ENCODE measurements at places on chromosomes 5 and 9.

DNA sequence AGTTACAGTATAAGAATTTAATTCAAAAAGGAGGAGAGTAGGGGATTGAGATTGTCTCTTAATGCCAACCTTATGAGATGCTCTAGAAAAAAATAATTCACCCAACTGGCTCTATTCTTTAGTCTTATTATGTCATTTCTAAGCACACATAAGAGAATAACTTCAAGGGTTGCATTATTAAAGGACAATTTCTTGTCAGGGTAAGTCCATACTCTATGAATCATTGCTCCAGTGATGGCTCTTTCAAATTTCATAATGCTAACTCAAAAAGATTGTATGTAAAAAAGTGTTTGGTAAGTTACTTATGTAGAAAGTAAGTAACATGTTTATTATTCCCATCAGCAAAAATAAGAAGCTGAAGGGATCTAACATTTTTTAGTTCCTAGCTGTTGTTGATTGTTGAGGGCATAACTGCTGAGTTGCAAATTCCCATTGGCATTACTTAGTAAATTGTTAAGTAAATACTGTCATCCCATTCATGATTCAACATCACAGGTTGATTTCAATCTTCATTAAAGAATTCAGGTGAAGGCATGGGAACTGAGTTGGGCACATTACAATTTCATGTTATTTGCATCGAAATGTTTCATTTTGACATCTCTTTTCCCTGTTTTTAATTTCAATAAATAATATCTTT lies 28.6 kb downstream of the ALDH1A1 start:
- ATAC-seq: no peak

GRCh38 chr5:114010362-114010761 lies 351.5 kb upstream of the KCNN2 start:
- no peak for ATAC-seq

GRCh38 chr5:147704544-147704943 lies 78.0 kb downstream of the JAKMIP2 start:
- no peak for ATAC-seq

GRCh38 chr9:121074370-121075250 lies at the start of gene CNTRL:
Gene CNTRL (plus strand): TSS chr9:121074955. CDS start chr9:121088327, 13,372 bp downstream.
- peak; percentile 85 for ATAC-seq

- ATAC-seq: no peak
These were observed 18.1 kb upstream of the SMAD5 start for GRCh38 chr5:136114414-136115125.

GRCh38 chr5:153520137-153520536 lies 29.7 kb downstream of the GRIA1 start:
- ATAC-seq: no peak

DNA sequence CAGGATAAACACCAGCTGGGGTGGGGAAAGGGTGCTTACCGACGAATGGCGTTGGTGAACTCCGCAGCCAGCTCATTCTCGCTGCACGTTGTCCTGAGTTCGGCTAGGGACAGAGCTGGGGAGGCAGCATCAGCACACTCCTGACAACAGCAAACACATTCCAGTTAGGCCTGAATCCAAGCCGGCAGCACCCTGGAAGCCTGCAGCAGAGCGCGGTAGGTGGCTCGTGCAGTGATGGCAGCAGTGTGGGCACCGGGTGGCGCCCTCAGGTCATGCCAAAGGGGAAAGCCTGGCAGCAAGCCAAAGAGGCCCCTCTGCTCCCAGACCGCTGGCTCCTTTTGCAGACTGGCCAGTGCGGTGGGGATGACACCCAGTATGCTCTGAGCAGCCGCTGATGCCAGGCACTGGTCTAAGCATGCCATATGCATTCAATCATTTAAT lies 66.9 kb downstream of the DCP2 start:
- no peak for ATAC-seq

DNA sequence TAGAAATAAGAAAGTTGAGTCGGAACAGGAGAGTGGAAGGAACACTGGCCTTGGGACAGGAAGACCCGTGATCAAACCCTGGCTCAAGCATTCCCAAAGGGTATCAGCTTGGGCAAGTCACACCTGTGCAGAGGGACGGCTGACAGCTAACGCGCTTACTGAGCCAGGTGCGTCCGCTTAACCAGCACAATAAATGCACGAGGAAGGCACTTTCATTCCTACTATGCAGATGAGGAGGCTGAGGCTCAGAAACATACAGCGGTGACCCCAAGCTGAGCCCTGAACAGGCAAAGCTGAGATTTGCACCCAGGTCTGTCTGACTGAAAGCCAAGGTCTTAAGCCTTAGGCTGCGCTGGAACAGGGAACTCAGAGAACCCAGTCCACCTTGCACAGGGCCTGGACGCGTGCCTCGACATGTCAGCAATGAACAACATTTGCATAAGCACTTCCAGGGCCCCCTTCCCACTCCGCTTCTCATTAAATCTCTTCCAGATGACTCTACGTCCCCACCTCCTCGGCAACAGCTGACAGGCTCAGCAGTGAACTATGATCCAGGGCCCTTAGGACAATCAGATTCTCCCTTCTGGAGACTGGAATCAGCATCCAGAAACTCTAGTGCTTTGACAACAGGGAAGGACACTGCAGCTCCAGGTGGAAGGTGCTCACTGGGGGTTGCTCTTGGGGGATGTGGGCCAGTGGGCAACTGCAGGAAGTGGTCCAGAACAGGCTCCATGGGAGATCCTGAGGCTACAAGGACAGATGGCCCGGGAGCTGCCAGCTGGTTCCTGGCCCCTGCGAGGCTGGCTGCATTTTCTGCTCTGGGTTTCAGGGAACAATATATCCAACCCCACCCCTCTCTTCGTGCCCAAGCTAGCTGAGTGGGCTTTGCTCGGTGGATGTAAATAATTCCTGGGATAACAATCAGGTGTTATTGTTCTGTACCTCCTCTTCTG lies 35.2 kb downstream of the SH3PXD2B start:
- no peak for ATAC-seq

GRCh38 chr5:171619744-171620143 lies 165.9 kb upstream of the SMIM23 start:
- no peak for ATAC-seq

DNA sequence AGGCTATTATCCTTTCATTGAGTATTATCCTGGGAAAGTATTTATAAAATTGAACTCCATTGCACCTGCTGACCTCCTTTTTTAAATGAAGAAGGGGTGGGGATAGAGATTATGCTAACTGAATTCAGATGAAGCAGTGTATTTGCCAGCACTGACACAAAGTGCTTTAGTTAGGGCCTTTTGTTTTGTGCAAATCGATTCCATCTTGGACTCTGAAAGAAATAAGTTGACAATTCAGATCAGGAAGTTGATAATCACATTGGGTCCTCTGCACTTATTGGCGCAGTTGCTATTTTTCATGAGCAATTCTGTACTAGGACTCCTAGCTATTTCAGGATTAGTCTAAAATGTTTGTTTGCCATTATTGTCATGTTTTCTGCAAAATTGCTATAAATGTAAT lies 101.6 kb upstream of the FSD1L start:
- ATAC-seq: no peak

- no peak for ATAC-seq
These were observed 137.3 kb downstream of the KIAA0825 start for GRCh38 chr5:94481059-94481458.

DNA sequence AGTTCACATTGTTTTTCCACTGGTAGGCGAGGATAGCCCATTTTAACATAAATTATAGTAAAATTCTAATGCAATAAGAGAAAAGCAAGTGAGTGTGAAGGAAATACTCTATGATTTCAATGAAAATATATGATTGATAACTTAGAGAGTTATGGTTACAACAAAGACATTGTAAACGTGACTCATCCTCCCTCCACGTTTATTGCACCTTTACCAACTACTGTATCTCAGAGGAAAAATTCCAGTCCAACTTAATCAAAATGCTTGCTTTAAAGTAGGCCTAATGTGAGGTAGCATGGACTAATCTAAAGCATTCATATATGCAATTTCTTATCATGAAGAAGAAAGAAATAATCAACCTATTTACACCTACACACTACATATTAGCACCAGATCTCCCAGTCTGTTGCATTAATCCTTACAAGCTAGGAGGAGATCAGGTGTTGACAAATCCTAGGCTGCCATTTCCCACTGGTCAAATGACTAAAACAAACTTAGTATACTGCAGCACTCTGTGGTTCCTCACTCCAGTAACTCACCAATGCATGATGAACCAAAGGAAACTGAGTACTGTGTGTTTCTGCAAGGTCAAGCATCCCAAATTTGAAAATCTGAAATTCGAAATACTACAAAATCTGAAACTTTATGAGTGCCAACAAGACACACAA lies 41.7 kb downstream of the ECPAS start:
- no peak for ATAC-seq

DNA sequence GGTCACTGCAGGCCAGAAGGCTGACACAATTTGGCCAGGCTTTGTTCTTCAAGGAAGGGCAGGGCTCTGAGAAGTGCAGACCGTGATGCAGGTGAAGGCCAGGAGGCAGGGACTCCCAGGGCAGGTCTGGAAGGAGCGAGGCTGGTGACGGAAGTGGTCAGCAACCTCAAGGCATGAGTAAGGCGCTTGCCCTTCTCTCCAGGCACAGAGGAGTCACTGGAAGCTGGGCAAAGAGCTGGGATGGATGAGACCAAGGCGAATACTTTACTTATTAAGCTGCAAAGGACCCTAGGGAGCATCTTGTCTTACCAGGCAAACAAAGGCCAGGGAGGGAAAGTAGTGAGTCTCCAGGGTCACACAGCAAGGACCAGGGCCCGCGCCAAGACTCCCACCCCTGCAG lies 18.6 kb downstream of the IRF1 start:
- no peak for ATAC-seq

GRCh38 chr9:129307227-129307970 lies 129.3 kb upstream of the IER5L start:
- peak; percentile 24 for ATAC-seq

DNA sequence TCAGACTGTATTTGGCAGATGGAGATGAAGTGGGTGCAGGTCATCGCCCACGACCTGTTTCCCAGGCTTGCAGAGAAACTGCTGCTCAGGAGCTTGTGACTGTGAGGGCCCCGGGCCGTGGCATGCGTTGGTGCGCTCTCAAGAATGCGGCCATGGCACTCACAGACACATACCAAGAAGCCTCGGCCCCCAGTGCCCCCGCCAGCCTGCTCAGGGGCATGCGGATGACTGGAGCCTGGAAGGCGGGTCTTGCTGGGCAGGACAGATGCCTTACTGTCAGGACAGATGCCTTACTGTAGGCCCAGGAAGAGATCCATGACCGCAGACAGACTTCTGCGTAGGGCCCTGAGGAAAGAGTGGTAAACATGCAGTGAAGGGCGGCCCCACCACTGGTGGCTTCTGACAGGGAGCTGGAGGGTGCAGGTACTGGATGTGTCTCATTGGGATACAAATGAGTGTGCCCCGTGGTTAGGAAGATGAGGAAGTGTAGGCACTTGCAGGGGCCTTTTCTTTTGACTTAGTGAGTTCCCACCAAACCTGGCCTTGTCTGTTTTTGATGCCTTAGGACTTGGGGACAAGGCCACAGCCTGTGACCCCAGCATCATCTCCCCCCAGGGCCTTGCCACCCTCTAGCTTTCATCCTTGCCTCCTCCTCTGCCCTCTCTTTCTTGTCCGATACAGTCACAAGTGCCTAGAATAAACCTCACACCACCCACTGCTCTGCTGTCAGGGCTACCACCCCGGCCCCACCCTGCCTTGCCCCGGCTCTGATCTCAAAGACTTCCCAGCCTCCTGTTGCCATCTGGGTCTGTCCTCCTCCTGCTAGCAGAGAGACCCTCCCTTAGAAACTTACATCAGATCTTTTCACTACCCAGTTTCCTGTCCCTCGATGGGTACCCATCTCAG lies 68.8 kb upstream of the ABL1 start:
- ATAC-seq: peak; percentile 30

GRCh38 chr5:124419531-124419930 lies 326.9 kb downstream of the ZNF608 start:
- no peak for ATAC-seq

DNA sequence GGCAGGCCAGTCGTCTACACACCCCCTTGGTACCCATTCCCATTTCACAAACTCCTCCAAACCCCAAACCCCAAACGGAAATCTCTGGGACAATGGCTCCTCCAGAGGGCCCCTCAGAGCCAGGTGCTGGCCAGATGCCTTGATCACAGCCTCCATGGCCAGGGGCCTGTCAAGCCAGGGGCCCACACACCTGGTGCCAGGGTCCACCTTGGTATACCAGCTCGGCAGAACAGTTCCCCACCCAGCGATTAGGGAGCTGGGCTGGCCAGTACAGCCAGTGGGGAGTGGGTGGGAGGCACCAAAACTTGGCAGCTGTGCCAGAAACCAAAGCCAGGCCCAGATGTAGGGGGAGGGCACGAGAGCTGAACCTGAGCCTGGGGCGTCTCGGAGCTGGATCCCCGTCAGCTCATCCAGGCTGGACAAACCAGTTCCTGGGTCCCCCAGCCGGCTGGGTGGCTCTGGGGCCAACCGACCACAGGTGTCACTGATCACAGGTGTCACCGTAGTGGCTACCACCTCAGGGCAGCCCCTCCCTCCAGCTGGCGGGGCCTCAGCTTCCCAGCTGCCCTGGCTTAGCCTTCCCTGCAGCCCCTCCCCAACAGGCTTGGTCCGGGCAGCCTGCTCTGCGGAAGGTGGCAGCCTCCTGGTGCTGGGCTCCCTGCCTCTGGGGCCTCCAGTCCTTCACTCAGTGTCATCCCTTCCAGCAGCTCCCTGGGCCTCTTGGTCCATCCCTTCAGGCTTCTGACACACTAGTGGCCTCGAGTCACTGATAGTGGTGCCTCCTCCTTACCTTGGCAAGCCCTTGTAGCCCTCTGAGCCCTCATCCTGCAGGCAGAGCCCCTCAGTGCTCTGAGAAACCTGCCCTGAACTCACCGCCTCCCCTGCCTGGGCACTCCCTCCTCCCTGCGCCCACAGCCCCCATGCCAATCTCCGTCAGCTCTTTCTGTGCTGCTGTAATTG lies 6.6 kb upstream of the RMND5B start:
- no peak for ATAC-seq

GRCh38 chr5:178394074-178394473 lies 161.5 kb upstream of the PHYKPL start:
- ATAC-seq: no peak

DNA sequence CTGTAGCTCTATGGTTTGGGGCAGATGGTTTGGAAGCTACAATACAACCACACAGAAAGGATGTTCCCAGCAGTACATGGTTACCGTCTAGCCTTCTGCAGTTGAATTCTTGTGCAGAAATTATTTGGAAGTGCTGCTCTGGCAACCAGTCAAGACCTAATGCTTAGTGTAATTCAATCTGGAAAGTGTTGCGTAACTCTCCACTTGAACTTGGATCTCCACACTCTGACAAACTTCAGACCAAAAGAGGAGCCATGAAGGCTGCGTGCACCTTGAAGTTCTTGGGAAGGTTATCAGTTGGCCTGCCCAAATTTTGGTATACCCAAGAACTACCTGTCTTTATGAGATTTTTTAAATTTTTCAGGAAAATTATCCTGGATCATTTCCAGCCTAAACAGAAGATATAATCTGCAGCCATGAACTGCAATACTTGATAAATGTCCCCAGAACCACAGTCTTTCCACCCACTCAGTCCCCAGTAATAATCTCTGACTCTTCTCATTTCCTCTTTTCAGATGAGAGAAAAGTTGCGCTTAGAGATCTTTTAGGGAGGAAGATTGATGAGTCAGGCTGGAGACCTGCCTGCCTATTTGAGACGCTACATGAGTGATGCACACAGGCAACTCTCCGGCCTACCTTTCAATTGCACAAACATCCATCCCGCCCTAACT lies 159.9 kb downstream of the FANCC start:
- no peak for ATAC-seq
